A549 treated with CpdA at 1 μM for 4 hours (cell line): ENCODE measurements at places on chromosomes 11 and 22. TPM values are rescaled to one million over a fixed set of nuclear protein-coding genes. Genes with fewer than 3 reads are reported as not detected.

Gene CNTF
- total RNA-seq, result 1.2 to 2.0 TPM (median 1.4 TPM) in 5 replicates

Gene LDHAL6A
- not detected in 5 replicates for total RNA-seq

Gene ELMOD1
- 0.17 to 0.49 TPM (median 0.37 TPM) in 5 replicates for total RNA-seq

Gene PVALB
- not detected in 5 replicates for total RNA-seq

Gene ROBO4
- not detected in 5 replicates for total RNA-seq

Gene OR5P2
- not detected in 5 replicates for total RNA-seq

Gene PDHX
- total RNA-seq, result 29.4 to 31.2 TPM (median 30.5 TPM) in 5 replicates

Gene HBB
- total RNA-seq, result not detected in 5 replicates
